Psoas muscle (tissue), 8 donors: ENCODE measurements at places on chromosomes 3 and 15. TPM values are rescaled to one million over a fixed set of nuclear protein-coding genes. Genes with fewer than 3 reads are reported as not detected.

ALPK3 gene
- 357 TPM for polyA plus RNA-seq

DNA sequence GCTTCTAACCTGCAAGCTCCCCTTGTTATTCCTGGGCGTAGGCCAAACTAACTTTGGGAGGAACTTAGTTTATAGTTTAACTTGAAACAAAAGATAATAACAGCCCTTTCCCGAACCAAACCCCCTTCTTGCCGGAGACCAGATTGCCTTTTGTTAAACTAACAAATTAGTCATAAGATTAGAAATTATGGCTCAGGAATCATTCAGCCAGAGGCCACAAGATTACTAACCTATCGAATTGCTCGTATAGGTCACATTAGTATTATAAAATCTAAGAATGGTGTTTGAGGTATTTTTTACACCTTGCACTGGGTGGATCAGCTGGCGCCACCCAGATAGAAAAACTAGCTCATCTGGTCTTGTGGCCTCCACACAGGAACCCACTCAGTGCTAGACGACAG, 65.3 kb upstream of the RAP2B start:
- DNase-seq, result no peak

GRCh38 chr3:187044206-187044605, 95.1 kb downstream of the RPL39L start:
- no peak for DNase-seq

DNA sequence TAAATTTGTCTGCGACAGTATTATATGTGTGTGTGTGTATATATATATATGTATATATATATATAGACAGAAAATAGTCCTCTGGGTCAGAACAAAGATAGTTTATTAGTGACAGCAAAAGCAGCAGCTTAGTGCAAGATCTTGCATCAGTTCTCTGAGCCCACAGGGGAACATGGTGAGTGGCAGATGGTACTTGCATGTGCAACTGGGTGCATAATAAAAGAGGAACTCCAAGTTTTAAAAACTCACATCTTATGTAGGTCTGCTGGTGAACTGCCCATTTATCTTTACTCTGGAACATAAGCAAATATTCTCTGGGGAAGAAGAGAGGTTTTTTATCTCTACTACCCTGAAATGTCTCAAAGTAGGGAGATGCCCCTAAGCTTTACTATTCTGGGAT, 276.4 kb downstream of the POLQ start:
- DNase-seq, result no peak

ALDH1A2 gene
- polyA plus RNA-seq, result 0.80 TPM

GRCh38 chr3:72636969-72637597, 211.2 kb downstream of the SHQ1 start:
- DNase-seq, result no peak

GRCh38 chr3:43371494-43371893, 85.2 kb downstream of the SNRK start:
- no peak for DNase-seq

DNA sequence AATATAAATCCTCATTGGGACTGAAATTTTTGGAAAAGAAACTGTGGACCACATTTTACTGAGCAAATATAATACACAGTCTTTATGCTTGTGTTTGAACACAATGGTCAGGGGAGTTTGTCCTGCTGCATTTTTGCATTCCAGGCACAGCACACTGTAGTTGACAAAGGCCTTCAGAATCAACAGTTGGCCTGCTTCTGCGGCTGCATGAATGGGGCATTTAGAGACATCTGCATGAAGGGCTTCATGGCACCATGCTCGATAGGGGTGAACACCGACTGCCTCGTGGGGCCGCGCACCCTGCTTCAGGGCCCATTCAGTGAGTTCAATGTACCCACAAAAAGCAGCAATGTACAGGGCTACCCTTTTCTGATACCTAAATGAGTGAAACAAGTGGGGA, 15.4 kb upstream of the COMMD2 start:
- no peak for DNase-seq

- peak; percentile 62 for DNase-seq
These were observed 129.1 kb upstream of the SMAD3 start for GRCh38 chr15:66936109-66936860.

- no peak for DNase-seq
These were observed 2.5 kb downstream of the GATM start for GRCh38 chr15:45375836-45376235.

DNA sequence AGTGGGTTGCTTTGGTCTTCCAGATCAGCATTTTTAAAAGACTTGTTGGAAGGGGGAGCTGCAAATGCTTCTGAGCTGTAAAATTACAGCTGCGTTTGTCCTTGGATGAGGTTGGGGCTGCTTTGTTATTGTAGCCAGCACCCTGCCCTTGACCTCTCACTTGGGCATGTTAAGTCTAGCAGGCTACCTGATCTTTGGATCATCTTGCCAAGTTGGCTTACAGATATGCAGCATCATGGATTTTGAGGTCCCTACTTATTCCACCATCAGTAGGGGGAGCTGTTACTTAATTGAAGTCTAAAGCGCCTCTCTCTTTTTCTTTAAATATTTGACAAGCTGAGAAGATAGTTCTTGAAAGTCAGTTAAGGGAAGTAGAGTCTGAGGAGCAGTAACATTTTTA, 793.0 kb downstream of the MCTP2 start:
- no peak for DNase-seq

GRCh38 chr3:27252646-27253045, 116.5 kb downstream of the NEK10 start:
- no peak for DNase-seq

DNA sequence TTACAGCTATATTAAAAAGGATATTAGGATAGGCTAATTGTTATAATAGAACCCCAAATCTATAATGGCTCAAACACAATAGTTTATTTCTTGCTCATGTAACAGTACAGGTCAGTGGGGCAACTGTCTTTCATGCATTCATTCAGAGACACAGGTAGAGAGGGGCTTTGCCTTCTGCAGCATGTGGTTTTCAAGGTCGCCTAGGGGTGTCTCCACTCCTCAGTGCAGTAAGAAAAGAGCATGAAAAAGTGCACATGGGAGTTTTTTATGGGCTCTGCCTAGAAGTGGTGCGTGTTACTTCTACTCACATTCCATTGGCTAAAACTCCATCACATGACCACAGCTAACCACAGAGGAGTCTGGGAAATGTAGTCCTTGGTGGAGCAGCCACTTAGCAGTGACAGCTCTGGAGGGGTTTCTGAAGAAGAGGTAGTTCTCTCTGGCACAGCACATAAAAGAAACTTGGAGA, 1.8 kb downstream of the ZBTB38 start:
- no peak for DNase-seq

- no peak for DNase-seq
These were observed at the start of gene IL17RE for GRCh38 chr3:9902372-9903237. IL17RE (plus strand) TSS chr3:9902848; CDS start chr3:9902933, 85 bp downstream.

MOBP gene
- 0.01 TPM for polyA plus RNA-seq
